ENCODE measurements at places on chromosomes 16 and 17.
A peak's percentile ranks its signal among the peaks of the same experiment; 100 is the strongest.

- no peak for DNase-seq
Measured at GRCh38 chr17:68592682-68593641, 8.2 kb downstream of the FAM20A start.

DNA sequence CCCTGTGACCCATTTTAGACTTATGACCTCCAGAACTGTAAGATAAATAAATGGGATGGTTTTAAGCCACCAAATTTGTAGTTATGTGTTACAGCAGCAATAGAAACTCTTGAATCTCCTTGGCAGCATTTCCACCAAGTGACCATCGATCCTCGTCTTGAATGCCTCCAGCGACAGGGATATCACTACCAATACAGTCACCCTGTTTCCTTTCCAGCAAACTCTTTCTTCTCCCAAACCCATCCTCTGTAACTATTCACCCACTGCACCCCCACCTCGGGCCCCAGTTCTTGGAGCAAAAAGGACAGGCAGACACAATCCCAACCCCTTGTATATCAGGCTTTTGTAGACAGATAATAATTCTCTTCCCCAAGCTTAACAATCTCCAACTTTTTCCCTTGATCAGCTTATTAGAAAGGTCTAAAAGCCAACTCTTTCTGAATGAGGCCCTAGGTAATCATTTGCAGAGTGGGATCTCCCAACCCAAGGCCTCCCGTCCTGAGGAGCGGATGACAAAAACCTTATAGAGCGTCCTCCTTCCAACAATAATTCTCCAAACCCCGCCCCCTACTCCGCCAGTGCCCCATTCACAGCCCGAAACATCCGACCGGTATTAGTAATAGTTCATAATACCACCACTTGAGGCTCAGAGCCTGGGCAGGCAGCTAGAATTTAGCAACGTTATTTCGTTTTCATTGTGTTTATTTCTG is 14.7 kb upstream of the PLLP start:
- DNase-seq = peak; percentile 80

GRCh38 chr16:85541980-85542900 is 70.9 kb upstream of the GSE1 start:
- DNase-seq = no peak

GRCh38 chr16:69613378-69614154 is 47.8 kb downstream of the NFAT5 start:
- peak; percentile 54 for DNase-seq

DNA sequence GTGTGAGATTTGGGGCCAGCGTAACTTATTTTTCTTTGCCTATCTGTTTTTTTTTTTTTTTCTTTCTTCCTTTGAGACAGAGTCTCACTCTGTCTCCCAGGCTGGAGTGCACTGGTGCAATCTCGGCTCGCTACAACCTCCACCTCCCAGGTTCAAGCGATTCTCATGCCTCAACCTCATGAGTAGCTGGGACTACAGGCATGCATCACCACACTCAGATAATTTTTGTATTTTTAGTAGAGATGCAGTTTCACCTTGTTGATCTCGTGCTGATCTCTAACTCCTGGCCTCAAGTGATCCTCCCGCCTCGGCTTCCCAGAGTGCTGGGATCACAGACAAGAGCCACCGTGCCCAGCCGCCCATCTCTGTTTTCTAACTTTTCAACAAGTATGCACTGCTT is 63.4 kb downstream of the VPS35L start:
- DNase-seq = no peak

DNA sequence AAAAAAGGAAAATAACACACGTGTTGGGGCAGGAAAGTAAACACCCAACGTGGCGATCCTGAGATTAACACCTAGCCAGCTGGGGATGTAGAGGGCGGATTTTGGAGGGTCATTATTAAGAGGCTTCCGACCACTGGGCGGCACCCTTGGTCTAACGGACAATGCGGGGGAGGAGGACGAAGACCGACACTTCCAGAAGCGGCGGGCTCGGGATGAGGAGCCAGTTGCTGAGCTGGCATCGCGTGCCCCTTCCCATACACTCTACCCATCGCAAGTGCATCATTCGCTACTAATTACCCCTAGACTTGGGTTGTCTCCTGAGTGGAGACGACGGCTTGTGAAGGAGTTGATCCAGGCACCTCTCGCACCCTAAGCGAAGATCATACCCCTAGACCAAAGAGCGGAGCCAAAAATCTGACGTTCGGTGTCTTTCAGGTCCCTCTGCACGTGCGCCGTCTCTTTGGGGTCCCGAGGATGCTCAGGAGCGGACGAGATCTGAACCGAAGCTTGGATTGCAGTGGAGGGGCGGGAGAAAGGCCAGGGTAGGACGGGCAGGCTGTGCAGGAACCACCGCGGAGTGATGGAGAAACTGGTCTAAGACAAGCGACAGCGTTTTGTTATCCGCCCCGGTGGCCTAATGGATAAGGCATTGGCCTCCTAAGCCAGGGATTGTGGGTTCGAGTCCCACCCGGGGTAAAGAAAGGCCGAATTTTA is 17.6 kb downstream of the ZNF213 start:
- peak; percentile 96 for DNase-seq
